Stimulated activated CD4-positive, alpha-beta T cell treated with anti-CD3 and anti-CD28 coated beads, Interleukin-12 subunit alpha, Interleukin-12 subunit beta, amount 100 ng/mL, for 24 hours (primary cell): ENCODE measurements at places on chromosomes 3 and 15.

- DNase-seq, result no peak
Measured at GRCh38 chr3:193693774-193694173, 100.8 kb downstream of the OPA1 start.

DNA sequence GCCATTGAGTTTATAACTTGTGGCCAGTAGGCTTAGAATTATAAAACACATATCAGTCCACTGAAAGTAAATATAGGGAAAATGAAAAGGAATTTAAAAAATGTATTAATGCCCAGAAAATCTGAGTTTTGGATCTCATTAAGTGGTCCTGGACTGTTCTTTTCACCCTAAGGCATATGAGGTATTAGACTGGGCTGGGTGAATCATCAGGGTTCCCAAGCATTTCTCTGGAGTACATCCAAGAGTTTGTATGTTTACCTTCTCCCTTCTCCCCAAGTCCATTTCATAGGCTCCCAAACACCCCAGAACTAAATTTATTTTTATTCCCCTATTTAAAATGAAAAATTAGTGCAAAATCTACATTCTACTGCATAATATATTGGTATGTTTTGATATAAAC is 31.9 kb upstream of the SPTSSB start:
- DNase-seq, result no peak

- no peak for DNase-seq
Measured at GRCh38 chr3:155391551-155391958, 98.1 kb upstream of the STRIT1 start.

DNA sequence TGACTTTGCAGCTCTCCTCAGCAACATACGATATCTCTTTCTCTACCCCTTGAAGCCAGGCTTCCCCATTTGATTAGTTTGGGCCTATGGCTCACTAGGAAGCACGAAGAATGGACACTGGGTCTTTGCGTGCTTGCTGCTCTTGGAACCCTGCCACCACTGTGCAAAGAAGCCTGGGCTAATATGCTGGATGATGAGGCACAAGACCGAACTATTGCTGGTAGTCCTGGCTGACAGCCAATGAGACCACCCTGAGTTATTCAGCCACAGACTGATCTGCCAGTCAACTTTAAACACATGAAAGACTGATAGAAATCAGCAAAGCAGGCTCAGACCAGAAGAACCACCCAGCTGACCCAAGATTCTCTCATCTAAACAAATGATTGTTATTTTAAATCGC is 250.3 kb downstream of the CBLB start:
- DNase-seq, result no peak

DNA sequence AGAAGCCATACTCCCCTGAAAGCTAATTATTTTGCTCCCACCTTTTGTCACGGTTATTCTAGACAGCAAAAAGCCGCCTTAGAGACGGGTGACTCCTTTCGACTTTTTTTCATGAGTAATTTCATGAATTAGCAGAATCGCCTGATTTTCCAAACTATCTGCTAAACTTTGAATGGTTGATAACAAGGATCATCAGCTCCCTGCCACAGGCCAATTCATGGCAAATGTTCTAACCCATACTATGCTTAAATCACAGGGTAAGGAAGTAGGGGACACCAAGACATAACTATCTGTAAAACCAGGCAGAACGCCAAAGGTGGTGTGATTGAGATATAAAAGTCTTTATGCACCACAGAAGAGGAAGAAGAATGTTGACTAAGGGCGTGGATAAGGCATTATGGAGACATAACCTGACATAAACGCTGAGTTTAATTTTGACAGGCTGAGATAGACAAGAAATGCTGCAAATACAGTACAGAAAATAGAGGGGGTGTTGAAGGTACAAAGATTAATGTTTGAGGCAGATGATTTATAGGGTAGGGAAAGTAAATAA is 891 bp upstream of the DMXL2 start:
- no peak for DNase-seq

GRCh38 chr3:120622457-120622856 is 26.3 kb downstream of the NDUFB4 start:
- no peak for DNase-seq

DNA sequence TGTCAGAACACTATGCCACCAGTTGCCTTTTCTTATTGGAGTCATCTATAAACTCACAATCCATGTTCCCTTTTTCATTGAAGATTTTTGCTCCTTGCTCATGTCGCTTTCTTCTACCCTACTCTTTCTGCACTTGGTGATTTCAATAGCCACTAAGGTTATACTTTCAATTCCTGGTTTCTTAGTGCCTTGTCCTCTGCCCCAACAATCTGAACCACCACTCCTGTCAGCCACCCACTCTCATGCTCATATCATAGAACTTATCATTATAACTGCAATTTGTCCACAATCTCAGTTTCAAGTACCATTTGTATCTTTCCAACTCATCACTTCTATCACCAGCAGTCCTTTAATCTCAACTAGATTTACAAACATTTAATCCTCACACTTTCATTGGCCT is 10.0 kb upstream of the GRAMD1C start:
- no peak for DNase-seq
